ENCODE measurements at places on chromosomes 5 and 9. TPM values are rescaled to one million over a fixed set of nuclear protein-coding genes. Genes with fewer than 3 reads are reported as not detected.

DNA sequence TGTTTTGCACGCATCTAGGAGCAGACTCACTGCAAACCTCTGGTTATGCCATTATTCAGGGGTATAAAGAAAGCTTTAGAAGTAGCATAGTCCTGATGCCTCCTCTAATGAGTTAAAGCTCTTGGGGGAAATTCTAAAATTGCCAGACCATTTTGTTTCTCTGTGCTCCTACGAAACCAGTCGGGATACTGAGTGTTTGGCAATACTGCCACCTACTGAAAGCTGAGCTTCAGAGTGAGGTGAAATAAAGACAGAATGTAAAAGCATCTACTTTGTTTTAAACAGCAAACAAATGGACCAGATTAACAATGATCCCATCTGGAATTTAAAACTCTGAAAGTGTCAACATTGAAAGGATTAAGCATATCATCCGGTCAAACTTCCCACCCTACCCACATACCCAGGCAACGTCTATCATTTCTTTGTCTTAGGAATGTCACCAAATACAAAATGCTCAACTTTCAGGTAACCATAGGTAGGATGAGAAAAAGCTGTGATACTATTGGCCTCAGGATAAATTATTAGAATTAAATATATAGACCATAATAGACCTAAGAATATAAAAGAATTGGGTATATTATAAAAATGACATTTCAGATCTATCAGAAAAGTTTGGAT, 77.8 kb upstream of the SHISAL2B start:
- DNase-seq, result peak; percentile 44

GRCh38 chr5:9529041-9529480, 16.8 kb downstream of the SEMA5A start:
- no peak for DNase-seq

GRCh38 chr9:77474936-77475335, 173.2 kb downstream of the GNA14 start:
- no peak for DNase-seq

ANGPTL2 gene
- 63.6 TPM for polyA plus RNA-seq

- DNase-seq, result no peak
Observed at GRCh38 chr5:20276061-20276958, 288.3 kb upstream of the CDH18 start.

SYK gene
- polyA plus RNA-seq, result 2.5 TPM

DNA sequence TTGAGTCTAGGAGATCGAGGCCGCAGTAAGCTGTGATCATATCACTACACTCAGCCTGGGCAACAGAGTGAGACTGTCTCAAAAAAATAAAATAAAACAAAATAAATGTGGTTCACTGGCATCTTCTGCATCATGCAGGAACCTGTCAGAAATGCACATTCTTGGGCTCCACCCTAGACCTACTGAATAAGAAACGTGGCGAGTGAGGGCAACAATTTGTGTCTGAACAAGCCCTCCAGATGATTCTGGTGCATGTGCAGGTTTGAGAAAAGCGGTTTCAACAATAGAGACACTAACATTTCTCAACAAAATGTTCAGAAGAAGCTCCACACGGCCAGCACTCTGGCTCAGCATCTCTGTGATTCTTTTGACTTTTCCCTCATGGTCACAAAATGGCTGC, 42.8 kb upstream of the CPEB4 start:
- DNase-seq, result no peak

SLC9A3 gene
- 1.8 TPM for polyA plus RNA-seq

- DNase-seq, result no peak
Observed at GRCh38 chr5:138544181-138545134, 1.4 kb upstream of the ETF1 start.

DNA sequence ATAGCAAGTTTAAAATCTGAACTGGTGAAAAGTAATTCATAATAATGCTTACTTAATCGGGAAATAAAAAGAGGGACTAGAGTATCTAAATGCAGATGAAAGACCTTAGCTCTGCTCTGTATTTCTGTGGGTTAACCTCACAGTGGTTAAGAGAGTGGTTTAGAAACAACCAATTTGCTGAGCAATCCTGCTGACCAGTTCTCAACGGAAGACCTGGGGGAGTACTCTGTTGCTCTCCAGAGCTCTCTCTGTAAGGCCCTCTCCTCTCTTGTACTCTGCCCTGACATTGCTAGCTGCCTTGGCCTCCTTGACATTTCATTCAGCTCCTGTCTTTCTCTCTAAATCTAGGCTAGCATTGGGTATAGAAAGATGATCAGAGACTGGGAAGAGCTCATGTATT, 1186.6 kb upstream of the SEMA6A start:
- no peak for DNase-seq

- DNase-seq, result no peak
Observed at GRCh38 chr5:44740660-44741059, 68.1 kb upstream of the MRPS30 start.

DNA sequence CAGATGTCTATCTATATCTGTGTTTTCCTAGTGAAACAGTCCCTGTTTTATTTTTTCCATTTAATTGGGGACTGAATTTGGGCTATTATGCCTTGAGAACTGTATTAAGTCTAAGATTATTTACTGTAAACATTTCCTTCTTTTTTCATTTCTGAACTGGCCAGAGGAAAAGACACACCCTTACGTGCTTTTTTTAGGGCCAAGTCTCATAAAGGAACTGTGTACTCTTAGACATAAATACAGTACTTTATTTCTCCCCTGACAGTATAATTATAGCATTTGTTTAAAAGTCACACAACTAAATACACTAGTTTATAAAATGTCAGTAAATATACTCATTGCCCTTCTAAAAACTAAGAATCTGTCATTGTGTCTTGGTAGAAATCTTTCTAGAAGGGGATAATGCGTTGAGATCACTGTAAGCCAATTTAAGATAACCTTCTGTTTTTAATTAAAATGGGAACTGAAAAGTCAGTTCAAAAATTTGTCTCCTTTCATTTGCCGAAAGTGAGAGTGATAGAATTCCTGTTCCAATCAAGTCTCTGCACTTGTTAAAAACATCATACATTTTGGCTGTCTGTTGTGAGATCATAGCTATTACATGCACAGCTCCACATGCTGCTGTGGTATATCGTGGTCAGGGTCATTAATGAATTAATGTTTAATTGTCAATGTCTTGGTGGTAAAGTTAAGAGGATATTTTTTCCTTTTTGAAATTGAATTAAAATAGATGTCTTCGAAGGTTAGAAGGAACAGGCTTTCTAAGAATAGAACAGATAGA, 132.1 kb downstream of the FOCAD start:
- DNase-seq, result no peak

- DNase-seq, result no peak
Observed at GRCh38 chr5:130627145-130627544, 537.9 kb downstream of the HINT1 start.

DNA sequence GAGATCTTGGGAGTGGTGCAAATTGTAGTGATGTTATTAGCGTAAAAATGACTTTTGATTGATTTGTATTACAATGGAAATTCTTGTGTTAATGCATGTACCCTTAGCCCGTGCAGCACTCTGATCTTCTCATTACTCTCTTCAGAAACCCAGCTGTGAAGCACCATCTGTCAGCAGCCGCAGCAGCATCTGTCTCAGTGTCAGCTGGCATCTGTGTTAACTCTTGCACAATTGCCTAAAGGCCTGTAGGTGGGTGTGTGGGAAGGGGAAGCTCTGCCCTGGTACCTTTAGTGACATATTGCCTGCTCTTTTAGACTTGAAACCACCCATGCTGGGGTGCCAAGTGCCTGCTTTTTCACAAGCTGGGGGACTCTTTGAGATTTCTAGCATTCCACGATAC, 101.3 kb downstream of the FBXL7 start:
- no peak for DNase-seq

DNA sequence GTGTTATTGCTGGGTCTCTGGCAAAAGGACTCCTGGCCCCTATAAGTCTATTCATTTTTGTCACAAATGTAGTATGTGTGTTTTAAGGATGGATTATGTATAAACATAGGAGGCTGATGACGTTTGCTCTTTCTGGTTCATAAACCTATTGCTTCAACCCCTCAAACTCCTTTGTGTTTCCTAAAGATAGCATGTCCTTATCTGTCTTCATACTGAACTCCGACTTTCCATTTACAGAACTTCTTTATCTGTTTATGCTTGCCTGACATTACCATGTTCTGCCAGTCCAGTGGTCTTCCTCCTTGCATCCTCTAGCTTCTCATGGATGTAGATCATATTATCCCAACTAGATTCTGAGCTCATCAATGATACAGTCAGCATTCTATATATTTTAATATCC, 46.1 kb downstream of the ARHGEF28 start:
- DNase-seq, result no peak

DNA sequence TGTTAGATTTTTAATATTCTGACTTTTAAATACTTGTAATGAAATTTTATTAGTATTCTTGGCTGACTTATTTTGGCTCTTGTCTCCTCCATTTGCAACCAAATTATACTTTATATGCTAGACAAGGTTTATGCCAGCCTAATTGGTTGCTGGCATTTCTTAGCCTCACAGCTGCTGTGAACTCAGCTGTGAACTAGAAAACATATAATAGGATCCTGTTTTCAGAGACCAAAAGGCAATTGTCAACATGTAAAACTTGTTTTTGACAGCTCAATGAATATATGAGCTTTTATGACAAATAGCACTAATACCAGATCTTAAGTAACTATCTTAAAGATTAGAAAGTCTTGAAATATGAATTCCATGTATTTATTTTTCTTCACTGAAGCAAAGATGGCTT, 25.9 kb downstream of the KIF2A start:
- no peak for DNase-seq

GRCh38 chr5:34047143-34047542, 4.1 kb upstream of the C1QTNF3 start:
- no peak for DNase-seq

- DNase-seq, result no peak
Observed at GRCh38 chr5:135186662-135187522, 152.9 kb upstream of the PITX1 start.

KIF2A gene
- 30.9 TPM for polyA plus RNA-seq

GNG10 gene
- polyA plus RNA-seq, result 40.7 TPM

SEMA5A gene
- polyA plus RNA-seq, result 27.1 TPM
